ENCODE measurements at places on chromosomes 2 and 18.

DNA sequence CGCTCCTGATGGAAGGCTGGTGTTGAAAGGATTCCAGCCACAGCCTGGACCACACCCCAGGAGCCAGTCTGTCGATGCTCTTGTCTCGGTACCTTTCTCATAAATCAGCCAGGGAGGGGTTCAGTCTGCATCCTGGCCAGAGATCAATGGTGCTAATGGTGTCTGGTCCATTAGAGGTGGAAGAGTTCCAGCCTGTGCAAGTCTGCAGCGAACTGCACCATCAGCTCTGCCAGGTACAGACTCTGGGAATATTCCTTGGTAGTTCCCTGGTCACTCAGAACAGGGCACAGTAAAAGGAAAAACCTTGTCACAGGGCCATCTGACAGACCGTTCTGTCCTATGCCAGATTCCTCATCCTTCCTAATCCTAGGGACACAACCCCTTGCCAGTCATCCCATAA, 164.3 kb downstream of the MTCL1 start:
- no peak for DNase-seq

- DNase-seq: no peak
Measured at GRCh38 chr18:59705145-59705544, 7.9 kb upstream of the CCBE1 start.

DNA sequence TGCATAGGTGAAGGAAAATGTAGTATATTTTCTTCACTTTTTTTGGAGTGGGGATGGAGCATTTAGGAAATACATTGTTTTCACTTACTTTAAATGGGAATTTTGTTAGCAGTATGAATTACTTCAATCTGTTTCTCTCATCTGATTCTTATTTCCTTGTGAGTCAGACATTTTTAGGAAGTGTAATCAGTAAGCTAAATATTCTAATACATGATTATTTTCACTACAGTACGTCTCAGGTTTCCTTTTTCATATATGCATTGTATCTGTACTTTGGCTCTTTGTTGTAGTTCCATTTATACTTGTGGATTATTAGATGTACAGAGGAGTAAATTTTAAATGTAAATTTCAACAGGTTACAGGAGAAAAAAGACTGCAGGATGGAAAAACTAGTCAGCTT, 27.9 kb downstream of the GPD2 start:
- DNase-seq: no peak

GRCh38 chr2:26854283-26854827, 6.4 kb downstream of the DPYSL5 start:
- DNase-seq: no peak

GRCh38 chr2:8532438-8532837, 149.4 kb upstream of the ID2 start:
- no peak for DNase-seq

- DNase-seq: no peak
Measured at GRCh38 chr18:48676756-48677368, 138.0 kb downstream of the CTIF start.

DNA sequence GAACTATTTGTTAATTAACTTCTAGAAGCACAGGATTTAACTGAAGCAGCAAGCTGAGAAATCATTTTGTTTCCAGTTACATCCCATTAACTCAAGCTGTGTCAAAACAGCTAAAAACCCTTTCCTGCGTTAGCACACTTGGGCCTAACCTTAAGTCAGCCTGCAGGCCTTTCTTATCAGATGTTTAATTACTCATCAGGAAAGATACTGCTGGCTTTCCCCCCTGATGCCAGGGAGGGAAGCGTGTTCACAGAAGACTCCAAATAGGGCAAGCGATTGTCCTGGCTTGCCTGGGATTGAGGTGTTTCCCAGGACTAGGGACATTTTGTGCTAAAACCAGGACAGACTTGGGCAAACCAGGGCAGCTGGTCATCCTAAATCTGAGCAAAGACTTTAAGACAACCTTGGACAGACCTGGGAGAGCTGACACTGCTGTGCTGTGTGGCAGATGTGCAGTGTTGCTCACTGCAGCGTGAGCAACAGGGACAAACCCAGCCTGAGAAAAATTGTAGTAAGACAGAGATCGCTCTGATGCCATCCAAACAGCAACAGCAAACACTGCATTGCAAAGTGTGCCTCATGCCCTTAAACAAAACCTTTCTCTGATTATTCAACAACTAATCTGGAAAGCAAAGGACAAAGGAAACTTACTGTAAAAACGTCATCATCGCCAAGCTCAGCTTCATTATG, 100.9 kb downstream of the SPRED2 start:
- no peak for DNase-seq

GRCh38 chr2:223230352-223230751, 178.4 kb downstream of the KCNE4 start:
- DNase-seq: no peak

- no peak for DNase-seq
Measured at GRCh38 chr2:216773072-216773471, 77.7 kb upstream of the IGFBP5 start.

- DNase-seq: no peak
Measured at GRCh38 chr18:58391231-58391825, 237.6 kb downstream of the ALPK2 start.

DNA sequence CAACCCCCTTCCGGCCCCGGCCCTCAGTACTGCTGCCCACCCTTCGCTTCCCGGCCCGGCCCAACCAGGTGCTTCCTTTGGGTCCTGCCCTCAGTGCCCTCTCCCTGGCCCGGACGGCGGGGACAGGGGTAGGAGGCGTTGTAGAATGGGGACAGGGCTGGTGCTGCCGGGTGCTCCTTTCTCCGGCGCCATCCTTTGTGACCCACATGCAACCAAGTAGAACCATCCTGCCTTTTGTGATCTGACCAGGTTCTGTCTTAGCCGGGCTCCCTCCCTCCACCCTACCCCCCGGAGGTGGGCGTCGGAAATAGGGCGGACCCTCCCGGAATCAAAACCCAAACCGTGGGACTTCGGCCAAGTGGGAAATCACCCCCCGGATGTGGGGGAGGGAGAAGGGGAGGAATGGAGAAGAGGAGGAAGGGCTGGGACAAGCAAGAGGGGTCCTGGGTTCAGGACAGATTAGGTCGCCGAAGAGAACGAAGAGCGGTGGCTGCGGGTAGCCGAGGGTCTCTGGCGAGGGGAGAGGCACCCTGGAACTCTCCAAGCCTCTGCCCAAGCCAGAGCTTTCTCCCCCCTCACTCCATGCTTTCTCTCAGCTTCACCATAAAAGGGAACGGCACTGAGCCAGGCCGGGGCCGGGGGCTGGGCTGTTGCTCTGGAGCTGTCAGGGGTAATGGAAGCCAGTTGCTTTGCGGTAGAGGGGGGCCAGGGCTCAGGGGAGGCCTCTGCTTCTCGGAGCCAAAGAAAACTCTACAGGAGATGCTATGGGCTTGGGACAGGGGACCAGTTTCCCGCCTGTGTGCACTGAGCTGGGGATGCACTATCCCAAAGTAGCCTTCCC, 756 bp upstream of the OST4 start:
- DNase-seq: peak; percentile 62

GRCh38 chr18:45652303-45653080, 37.2 kb downstream of the SLC14A2 start:
- no peak for DNase-seq

DNA sequence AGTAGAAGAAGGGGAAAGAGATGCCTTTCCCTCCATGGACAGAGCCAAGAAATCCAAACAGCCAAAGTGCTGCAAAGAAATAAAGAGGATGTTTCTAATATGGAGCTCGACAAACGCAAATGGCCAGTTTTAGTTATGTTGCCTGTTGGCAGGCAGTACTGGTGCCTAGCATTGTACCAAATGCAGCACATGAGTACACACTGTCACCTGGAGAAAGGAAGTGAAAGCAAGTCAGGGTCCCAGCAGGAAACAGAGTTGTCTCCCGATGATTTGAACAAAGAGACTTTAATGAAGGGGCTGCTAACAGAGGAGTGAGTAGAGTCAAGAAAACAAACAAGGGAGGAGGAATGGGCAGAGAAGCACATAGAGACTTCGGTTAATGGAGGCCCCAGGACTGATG, 623.0 kb downstream of the BCL11A start:
- DNase-seq: no peak

GRCh38 chr2:219616550-219616949, 10.9 kb upstream of the SLC4A3 start:
- no peak for DNase-seq

- DNase-seq: no peak
Measured at GRCh38 chr2:236086403-236086970, 81.7 kb downstream of the GBX2 start.

- no peak for DNase-seq
Measured at GRCh38 chr2:44037221-44037620, 41.4 kb upstream of the LRPPRC start.

- DNase-seq: no peak
Measured at GRCh38 chr18:57542126-57542525, 44.4 kb downstream of the FECH start.

DNA sequence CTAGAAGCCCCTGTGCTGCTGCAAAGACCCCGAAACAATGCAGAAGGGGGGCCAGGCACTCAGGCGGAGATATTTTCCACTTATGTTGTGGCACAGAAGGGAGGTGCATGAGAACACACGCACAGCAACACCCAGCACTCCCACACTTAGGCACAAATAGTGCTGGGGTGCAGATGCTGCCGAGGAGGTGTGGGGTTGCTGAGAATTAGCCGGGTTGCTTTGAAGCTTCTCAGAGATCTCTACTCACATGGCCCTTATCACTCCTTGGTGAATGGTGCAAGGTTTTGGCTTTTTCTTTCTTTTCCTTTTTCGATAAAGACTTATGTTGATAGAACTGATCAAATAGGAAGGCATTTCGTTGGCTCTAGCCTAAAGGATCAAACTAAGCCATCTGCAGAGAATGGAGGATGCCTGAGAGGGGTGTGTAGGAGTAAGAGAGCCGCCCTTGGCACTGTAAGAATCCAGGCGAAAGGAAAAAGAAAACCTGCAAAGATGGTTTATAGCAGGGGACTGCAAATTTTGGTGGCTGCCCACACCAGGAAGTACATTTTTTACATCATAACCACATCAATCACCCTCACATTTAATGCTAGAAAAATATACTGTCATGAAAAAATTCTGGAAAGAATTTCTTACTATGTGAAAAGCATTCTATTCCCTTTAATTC, 27.9 kb upstream of the FHL2 start:
- no peak for DNase-seq

DNA sequence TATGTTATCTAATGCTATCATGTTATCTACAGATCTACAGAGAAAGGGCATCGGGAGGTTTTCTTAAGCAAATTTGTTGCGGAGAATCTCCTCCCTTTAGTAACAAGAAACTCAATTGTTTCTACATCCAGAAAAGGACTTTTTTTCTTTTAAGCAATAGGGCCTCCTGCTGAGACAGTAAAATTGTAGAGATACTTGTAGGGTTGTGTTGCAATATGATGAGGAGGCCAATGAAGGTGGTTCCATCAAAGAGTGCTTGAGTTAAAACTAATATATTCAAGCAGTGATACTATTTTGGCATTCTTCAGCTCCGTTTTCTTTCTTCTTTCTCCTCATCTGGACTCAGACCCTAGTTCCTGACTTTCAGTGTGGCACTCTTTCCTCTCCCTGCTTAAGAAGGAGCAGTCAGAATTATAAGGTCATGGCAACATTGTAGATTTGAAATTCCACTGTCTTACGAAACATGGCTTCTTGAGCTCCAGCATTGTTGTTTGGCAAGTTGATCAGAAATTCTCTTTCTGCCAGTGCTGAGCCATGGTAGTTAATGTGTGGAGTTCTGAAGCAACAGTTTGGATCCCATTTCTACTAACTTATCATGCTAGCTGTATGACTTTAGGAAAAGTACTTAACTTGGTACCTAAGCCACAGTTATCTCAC, 202.0 kb upstream of the SLC14A2 start:
- DNase-seq: no peak

- DNase-seq: no peak
Measured at GRCh38 chr2:39377226-39377939, 59.7 kb downstream of the MAP4K3 start.

GRCh38 chr18:70337139-70337972, 48.5 kb downstream of the SOCS6 start:
- DNase-seq: peak; percentile 68

DNA sequence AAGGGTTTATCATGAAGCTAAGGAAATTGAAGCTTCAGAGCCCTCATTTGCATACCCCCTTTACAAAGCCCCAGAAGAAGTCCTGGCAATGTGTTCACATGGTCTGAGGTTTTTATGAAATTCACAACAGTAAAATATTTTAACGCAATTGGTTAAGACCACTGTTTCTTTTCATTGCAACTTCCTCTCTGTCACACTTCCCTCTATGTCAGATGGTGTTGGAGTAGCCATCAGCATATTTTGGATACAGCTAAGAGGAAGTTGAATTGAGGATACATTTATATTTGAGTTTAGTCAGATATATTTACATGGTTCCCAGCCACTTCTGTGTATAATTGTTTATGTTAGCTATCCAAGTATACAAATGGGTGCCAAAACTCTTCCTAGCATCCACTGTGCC, 170.0 kb downstream of the TXNL1 start:
- DNase-seq: no peak

DNA sequence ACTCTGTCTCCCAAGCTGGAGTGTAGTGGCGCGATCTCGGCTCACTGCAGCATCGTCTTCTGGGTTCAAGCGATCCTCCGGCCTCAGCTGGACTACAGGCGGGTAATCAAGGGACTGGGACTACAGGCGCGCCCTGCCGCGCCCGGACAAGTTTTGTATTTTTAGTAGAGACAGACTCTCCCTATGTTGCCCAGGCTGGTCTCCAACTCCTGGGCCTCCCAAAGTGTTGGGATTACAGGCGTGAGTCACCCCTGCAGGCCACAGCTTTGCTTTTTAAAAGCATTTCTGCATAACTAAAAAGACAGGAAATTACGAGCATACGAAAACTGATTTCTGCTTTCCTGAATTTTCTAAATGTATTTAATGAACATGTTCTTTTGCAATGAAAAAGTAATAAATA, 916 bp upstream of the OSBPL1A start:
- peak; percentile 51 for DNase-seq

GRCh38 chr2:74887445-74887951, 53.6 kb downstream of the HK2 start:
- DNase-seq: peak; percentile 70

GRCh38 chr2:225599856-225600255, 200.3 kb downstream of the NYAP2 start:
- DNase-seq: no peak

DNA sequence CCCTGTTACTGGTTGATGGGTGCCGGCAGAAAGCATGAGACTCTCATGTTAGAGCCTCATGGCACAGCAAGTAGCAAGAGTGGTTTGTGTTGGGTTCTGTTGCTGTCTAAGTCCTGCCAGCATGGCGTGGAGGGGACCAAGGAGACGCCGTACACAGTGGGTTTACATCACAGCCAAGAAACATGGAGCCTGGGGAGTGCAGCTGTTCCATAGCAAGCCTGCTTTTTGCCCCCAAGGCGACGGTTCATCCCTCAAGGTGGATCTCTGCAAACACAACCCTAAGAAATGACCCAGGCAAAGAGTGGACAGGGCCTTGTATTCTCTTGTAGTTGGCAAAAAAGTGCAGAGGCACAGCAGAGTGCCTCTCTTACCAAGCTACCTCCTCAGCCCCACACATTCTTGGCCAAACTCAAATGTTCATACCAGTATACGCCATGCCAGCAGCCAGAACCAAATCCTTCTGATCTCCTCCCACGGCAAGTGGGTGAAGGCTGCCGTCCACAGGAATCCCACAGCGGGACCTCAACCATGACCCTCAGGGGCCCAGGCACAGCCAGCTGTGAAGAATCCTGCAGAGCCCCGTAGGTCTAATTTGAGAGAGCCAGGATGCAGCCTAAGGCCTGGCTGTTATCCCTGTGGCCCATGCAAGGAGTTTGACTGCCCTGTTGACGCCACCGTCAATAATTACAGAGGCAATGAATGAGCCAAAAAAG, 19.0 kb downstream of the SNED1 start:
- DNase-seq: no peak
